ENCODE measurements at places on chromosomes 12 and 14.

DNA sequence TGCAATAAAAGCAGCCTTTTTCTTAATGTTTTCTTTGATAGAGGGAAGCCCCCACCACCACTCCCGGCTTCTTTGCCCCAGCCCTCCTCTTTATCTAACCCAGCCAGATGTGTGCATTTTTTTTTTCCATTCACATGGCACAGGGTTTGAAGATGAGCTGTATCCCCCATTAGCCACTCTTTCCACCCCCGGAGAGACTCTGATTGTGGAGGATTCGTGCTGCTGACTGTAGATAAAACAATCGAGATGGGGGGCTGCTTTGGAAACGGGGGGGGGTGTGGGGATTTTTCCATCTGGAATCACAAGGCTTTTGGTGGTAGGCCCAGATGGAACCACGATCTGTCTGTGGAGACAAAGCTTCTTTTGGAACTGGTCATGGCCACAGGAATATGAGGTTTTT, 46.2 kb upstream of the VASH1 start:
- no peak for DNase-seq

DNA sequence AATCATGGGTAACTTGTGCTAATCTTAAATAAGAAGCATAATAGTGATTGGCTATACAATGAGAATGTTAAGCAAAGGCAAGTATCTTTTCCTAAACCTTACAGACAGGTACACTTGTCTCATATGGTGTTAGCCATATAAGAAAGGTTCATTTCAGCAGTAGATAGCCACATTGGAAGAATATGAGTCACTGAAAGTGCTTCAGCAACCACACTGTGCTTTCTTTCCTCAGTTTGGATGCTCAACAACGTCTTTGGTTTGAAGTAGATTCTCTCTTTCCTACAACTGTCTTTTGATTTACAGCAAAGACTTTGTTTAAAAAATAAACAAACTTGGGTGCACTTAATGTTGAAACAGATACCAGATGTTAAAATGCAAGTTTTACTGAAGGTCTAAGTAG, 8.9 kb downstream of the DDHD1 start:
- no peak for DNase-seq

GRCh38 chr12:3281588-3282383, 204.6 kb downstream of the TSPAN9 start:
- DNase-seq: no peak

DNA sequence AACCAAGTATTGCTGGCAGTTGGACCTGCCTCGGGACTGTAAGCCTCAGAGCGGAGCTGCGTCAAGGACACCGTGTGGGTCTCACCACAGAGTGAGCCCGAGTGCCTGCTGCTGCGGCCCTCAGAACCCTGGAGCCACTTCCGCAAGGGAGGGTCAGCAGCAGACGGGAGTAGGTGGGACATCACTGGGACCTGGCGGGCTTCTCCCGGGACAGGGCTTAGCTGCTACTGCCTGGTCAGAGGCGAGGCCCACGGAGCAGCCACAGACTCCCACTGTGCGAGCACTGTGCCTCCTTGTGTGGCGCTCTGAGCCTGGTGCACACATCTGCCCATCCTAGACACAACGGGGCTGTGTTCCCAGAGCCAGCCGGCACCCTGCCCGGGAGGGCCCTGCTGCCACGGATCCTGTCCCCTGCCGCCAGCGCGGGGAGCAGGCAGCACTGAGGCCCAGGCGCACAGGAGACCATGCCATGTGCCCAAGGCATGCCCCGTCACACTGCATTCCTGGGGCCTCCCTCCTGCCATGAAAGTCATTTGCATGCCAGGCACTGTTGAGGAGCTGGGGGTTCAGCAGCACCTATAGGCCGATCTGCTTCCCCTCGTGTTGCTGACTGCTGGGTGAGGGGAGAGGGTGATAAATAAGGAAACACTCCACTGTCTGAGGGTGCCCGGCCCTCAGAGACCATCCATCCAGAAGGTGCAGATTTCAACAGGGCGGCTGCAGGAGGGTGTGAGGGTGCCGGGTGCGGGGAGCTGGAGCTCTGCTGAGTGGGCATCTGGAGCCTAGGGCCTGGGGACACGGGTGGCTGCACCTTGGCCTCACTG, 10.0 kb downstream of the HIP1R start:
- no peak for DNase-seq

- DNase-seq: no peak
Observed at GRCh38 chr14:23307146-23307530, 505 bp downstream of the BCL2L2 start.

- DNase-seq: peak; percentile 71
Observed at GRCh38 chr12:130838284-130838950, 633 bp downstream of the STX2 start.

Data from activated T-cell treated with anti-CD3 and anti-CD28 coated beads, Interleukin-2, amount 50 U/mL, for 24 hours (primary cell).